Bone marrow (tissue), 2 donors: ENCODE measurements at places on chromosomes 4 and X.

DNA sequence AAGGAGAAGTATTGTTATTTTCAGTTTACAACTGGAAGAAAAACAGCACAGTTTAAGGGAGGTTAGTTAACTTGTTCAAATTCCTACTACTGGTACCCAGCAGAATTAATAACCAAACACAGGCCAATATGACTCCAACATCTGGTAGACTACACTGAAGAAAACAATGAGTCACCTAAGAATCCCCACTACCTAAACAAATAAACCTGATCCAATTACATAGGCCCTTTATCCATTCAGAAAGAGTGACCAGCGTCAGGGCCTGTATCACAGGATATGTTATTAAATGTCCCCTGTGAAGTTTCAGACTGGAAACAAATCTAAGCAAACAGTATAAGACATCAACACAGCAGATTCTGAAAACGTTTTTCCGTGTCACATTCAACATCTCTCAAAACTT is 492.5 kb upstream of the INTU start:
- no peak for DNase-seq

GRCh38 chr4:11592276-11592675 is 163.6 kb upstream of the HS3ST1 start:
- no peak for DNase-seq

DNA sequence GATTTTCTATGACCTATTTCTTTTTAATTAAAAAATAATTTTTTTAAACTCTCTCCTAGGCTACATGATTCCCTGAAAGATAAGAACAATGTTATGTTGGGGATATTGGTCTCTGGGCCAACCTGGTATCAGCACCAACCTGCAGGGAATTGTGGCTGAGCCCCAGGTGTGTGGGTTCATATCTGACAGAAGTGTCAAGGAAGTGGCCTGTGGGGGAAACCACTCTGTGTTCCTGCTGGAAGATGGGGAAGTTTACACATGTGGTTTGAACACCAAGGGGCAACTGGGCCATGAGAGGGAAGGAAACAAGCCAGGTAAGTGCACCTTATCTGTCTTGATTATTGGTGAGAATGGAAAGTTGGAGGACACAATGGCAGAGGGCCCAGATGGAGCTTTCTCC is 13.5 kb downstream of the HERC3 start:
- no peak for DNase-seq

- DNase-seq = no peak
Measured at GRCh38 chr4:3013839-3014350, 50.5 kb downstream of the GRK4 start.

DNA sequence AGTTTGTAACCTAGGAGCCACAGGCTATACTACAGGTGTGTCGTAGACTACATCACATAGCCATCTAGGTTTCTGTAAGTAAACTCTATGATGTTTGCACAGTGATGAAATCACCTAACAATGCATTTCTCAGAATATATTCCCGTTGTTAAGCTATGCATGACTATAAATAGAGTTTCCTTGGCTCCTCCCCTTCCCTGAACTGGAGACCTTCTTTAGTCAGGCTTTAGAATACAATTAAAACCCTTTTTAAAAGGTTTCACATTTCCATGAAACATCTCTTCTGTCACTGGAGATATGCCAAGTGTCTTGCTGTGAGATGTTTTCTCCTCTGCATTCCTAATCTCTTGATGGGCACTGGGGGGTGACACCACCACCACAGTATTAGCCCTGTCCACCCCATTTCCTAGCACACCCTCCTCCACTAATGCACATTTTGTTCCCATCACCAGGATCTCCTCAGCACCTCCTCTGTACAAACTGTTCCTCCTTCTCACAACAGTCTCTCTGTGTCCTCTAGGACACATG is 334.6 kb upstream of the CPEB2 start:
- DNase-seq = no peak

DNA sequence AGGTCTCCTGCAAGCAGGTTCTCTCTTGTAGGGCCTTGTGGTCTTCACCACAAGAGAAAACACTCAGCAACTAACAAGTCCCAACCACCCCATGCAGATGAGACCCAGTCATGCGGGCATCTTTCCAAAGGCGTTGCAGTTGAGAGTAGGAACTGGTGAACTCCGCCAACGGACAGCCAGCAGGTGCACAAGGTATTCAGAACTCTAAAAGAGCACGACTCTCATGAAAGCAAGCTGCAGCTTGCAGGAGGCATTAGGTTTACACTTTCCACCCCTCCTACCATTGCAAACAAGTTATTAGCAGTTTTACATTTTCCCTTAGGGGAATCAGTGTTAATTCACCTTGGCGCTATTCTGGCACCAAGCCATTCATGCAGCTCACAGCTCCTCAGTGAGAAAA is 173.4 kb upstream of the KIT start:
- no peak for DNase-seq

DNA sequence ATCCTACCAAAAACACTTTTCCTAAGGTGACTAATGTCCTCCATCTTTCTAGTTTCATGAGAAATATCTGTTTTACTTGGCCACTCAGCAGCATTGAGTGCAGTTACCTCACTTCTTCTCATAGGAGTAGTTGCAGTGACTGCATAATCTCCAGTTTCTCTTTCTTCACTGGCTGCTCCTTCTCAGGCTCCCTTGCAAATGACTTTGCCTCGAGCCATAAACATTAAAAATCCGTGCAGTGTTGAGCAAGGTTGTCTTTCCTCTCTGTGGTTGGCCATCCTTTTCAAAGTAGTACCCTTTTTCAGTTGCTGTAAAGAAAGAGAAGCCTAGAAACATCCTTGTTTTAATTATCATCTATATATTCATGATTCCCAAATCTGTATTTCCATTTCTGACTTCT is 10.2 kb upstream of the PRKG2 start:
- DNase-seq = no peak

DNA sequence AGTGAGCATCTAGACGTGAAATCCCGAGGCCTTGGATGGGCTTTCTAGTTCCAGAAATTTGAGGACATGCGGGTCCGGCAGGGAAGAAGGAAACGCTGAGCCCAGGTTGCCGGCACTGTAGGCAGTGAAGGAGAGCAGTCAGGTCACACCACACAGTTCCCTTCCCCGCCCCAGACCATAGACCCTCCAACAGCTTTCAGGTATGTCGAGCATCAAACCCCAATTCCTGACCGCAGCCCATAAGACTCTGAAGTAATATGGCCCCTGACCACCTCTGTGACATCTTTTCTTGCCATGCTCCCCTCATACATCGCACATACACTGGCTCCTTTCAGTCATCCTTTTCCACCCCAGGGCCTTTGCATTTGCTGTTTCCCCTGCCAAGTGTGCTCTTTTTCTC is 23.0 kb downstream of the RTL5 start:
- no peak for DNase-seq

DNA sequence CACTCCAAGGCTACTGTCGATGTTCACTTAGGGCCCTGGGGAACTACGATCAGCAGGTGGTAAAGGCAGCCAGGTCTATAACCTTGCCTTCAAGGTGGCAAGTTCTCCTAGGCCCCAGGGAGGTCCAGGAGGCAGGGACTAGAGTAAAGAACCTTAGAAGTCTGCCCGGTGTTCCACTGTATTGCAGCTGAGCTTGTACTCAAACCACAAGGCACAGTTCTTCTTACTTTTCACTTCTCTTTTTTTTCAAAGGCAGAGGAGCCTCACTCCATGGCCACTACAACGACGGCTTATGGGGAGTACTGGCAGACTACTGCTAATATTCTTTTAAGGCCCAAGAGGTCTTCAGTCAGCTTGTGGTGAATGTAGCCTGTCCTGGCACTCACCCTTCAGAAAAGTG is 78.8 kb upstream of the GPR174 start:
- DNase-seq = no peak

- no peak for DNase-seq
Measured at GRCh38 chr4:113684534-113685091, 76.9 kb downstream of the CAMK2D start.

DNA sequence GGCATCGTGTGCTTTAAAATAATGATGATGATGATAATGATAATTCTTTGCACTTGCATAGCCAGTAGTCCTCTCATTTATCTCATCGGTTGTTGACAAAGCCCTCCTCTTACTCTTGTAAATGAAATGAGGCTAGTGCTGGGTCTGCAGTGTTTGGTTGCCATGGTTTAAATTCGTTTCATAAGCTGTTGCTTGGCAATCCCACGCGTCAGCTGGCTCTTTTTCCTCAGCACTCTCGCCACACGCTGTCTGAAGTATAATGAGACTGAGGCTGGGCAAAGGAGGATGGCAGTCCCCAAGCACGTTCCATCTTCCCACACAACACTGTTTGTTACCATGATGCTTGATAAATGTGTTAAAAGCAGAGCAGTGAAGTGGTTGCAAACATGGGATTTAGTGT is 15.5 kb downstream of the PAGE4 start:
- DNase-seq = no peak

DNA sequence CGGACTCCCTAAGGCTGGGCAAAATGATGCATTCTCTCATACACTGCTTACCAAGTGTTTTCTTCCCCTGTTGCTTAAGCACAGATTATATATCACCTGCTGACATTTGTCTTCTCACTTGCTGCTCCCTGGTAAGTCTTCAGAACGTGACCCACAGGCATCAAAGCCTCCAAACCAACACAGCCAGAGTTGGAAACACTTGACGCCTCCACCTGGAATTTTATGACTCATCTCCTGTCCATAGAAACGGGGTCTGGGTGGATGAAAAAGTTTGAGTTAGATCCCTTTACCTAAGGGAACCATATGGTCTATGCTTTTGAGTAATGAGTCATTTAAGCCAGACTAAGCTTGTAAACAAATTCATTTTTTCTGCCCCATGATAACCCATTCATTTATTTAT is 251.6 kb downstream of the USP46 start:
- DNase-seq = no peak

DNA sequence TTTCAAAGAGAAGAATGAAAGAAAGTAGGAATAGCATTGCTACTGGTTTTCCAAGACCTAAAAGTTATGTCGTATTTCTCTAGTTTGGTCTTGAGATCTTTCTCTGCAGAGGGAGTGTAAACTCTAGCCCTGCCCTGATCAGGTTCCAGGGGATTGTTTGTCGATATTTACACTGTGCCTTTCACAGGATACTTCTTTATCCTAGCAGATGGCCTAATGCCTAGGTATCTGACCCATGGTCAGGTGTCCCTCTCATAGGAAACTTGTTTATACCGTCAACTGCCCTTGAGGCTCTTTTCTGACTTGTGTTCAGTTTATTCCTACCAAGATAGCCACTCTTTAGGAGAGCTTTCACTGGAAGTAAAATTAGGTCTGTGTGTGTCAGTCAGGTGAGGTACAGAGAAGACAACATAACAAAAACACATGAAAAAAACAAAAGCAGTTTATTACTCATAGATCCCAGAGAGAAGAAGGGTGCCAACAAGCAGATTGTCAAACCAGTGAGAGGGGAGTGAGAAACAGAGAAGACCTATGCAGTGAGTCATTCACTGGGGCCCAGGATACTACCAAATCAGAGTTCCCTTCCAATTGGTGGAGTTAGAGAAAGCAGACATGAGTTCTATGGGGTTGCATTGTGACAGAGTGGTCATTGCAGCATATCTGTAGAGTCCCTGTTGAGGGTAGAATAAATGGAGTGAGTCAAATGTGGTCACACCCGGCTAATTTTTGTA is 40.6 kb upstream of the THOC2 start:
- no peak for DNase-seq
